Iris pigment epithelial cell (primary cell): ENCODE measurements at places on chromosomes 1 and 21.

GRCh38 chr1:29470788-29471119 lies 234.4 kb downstream of the PTPRU start:
- no peak for DNase-seq

- DNase-seq: no peak
Observed at GRCh38 chr1:50645139-50645538, 221.9 kb upstream of the DMRTA2 start.

GRCh38 chr1:185759061-185759460 lies 24.9 kb downstream of the HMCN1 start:
- DNase-seq: no peak

- DNase-seq: peak; percentile 81
Observed at GRCh38 chr1:94925561-94926125, 1.3 kb downstream of the CNN3 start.

GRCh38 chr21:38355992-38356781 lies 99.4 kb downstream of the KCNJ15 start:
- peak; percentile 56 for DNase-seq

DNA sequence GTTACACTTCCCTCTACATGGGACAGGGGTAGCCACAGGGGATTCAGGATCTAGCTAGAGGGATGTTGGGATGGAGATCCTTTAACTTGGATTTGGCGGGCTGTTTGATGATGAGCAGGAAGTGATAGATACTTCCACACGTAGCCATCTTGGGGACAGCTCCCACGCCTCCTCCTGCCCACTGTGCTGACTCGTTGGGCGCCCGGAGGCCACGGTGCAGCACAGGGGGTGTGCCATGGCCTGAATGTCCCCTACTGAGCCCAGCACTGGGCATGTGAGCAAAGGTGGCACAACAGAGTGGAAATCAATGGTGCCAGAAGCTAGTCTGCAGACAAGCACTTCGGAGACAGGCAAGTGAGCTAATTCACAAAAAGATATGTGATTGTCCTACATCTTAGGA lies 31.6 kb upstream of the CCSAP start:
- no peak for DNase-seq

GRCh38 chr1:151037032-151037431 lies 646 bp downstream of the BNIPL start:
- no peak for DNase-seq

GRCh38 chr1:99236756-99237155 lies 27.5 kb upstream of the PLPPR4 start:
- no peak for DNase-seq

DNA sequence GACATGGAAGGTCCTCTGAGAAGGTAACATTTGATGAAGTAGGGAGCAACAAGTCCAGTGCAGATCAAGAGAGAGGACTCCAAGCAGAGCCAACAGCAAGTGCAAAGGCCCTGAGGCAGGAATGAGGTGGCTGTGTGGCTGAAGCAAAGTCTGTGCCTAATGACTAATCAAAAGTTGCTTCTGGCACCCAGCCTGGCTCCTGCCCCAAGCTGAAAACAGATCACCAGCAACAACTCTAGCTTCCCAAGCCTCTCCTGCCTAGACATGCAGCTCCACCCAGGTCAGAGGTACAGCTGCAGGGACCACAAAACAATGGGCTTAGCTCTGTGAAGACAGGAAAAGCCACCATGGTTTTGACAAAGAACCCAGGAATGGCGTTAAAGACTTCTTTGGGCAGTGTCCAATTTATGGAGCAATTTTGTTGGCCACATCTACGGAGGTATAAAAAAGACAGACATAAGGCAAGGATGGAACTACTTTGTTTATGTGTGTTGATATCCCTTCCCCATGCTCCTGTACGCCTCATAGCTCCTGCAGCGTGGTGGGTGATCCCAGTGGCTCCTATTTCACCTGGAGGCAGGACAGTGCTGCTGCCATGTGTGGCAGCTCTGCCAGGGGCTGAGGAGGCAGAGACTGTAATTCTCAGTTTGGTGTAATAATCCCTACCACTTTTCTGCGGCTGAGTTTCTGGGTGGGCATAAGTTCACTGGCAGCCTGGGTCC lies 26.4 kb upstream of the IGSF3 start:
- peak; percentile 26 for DNase-seq

DNA sequence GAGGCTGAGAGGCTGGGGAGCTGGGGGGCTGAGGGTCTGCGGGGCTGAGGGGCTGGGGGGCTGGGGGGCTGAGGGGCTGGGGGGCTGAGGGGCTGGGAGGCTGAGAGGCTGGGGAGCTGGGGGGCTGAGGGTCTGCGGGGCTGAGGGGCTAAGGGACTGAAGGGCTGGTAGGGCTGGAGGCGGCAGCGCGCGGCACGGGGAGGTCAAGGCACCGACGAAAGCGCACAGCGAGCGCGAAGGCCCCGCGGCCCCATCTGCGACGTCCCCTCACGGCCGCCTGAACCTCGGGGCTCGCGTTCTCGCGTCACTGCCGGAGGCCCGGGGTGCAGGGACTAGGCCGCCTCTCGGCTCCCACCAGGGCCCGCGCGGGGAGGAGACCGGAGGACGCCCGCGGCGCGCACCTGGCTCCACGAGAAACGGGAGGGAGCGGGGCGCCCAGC lies 356 bp downstream of the INTS11 start:
- no peak for DNase-seq

DNA sequence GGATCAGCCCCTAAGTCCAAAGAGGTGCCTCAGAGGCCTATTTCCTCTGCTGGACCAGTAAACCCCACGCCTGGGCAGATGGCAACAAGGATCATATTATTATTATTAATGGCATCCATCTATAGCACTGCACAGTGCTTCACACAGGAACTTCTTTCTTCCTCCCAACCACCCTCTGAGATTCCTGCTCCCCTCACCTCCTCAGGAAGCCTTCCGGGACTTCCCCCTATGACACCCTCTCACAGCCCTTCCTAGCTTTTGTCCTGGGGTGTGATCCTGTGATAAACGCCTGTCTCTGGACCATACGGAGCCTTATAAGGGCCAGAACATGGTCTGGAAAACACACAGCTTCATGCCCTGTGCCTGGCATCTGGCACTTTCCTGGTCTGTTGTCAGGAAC lies 3.2 kb downstream of the FBXO2 start:
- DNase-seq: no peak

- DNase-seq: no peak
Observed at GRCh38 chr1:153538315-153538821, 2.4 kb downstream of the S100A5 start.

- DNase-seq: no peak
Observed at GRCh38 chr1:1928231-1929101, 9.4 kb upstream of the TMEM52 start.

DNA sequence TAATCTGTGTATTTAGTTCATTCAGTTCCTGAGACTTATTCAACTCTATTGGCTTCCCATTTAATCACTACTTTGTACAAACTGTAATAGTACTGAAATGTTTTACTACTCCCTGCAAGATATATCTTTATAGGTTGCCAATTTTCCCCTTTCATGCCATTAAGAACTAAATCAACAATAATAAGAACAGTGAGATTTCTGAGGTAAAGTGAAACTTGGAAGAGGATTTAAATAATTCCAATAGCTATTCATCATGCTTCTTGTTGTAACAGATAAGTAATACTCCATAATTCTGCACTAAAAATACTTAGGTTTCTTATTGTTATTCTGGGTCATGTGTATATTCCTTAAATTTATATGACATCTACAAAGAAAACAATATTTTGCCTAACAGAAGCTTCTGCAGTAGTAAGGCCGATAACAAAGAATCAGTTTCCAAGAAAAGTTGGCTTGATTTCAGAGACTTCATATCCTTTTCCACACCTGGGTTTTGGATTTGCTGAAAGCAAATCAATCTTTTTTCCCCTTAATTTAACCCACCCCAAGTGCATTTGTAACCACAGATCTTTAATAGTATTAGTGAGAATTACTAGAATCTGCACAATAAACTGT lies 258.3 kb downstream of the FAF1 start:
- DNase-seq: no peak

- DNase-seq: no peak
Observed at GRCh38 chr1:50852889-50853288, 107.2 kb downstream of the FAF1 start.

GRCh38 chr21:42047821-42048613 lies 23.1 kb upstream of the UMODL1 start:
- peak; percentile 96 for DNase-seq

DNA sequence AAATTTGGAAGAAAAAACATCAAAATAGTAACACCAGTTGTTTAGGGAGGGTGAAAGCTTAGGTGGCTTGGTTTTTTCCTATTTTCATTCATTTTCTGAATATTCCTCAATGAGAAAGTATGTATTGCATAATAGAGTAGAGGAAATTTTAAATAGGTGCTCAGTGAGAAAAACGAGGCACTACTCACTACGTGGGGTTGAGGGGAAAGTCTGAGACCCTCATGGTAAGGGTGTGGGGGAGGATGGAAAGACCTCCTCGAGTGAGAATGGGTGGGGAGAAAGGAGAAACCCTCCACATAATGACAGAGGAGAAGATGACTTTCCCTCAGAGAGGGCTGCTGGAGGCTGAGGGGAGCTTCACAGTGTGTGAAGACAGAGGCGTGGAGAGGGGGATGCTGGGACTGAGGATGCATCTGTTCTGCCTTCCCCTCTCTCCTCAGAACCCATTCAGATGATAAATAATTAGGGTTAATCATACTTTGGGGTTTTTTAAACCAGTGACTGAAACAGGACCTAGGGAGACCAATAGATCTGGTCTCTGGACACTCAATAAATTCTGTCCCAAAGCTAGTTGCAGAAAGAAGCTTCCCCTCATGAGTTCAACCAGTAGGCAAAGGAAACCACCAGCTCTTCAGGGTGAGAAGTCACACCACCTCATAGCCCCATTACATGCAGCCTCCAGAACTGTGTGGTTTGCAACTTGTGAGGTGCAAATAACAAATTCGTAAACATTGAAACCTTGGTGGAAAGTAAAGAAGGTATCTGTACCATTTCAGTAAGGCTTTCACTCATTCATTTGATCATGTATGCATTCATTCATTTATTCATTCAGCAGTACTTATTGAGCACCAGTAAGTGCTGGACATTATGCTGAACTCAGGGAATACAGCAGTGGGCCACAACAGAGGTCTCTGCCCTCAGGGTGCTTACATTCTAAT lies 17.1 kb downstream of the SLAMF7 start:
- no peak for DNase-seq

GRCh38 chr1:215005078-215005477 lies 77.5 kb upstream of the KCNK2 start:
- DNase-seq: peak; percentile 49

- DNase-seq: peak; percentile 48
Observed at GRCh38 chr1:53949023-53949990, 3.2 kb downstream of the LRRC42 start.

GRCh38 chr1:165354739-165355138 lies 1.8 kb downstream of the LMX1A start:
- no peak for DNase-seq

GRCh38 chr1:89550995-89551394 lies 26.4 kb downstream of the LRRC8B start:
- no peak for DNase-seq

GRCh38 chr1:2598329-2598931 lies 11.9 kb downstream of the PRXL2B start:
- DNase-seq: no peak

DNA sequence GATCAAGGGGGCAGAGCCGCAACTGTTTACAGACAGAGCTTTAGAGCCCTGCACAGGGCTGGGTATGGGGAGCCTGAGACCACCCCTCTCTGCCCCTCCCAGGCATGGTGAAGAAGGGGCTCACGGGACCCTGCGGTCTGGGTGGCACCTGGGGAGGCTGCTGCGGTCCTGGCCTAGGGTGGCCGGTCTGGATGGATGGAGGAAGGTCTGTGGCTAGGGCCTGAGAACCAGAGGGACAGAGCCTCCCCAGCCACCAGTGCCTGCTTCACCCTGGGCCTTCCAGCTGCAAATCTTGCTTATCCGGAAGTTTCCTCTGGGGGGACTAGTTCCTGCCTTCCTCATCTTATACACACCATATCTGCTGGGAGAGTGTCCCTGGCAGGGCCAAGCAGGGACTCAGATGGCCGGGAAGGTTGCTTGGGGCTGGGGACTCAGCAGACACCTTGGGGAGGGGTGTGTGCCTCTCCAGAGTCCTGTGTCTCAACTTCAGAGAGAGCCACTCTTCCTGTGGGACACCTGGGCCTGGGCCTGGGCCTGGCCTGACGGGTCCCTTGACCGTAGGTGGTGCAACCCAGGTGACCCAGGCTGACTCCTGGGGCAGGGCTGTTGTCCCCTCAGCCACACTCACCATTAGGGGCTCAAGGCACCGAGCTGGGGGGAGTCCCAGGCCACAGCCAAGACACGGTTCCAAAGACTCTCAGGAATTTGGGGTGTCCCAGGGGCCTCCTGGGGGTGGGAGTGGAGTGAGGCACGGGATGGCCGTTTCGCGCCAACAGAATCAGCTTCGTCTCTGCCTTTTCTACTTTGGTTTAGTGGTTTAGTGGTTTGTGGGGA lies 52.0 kb upstream of the ACTRT2 start:
- DNase-seq: no peak

DNA sequence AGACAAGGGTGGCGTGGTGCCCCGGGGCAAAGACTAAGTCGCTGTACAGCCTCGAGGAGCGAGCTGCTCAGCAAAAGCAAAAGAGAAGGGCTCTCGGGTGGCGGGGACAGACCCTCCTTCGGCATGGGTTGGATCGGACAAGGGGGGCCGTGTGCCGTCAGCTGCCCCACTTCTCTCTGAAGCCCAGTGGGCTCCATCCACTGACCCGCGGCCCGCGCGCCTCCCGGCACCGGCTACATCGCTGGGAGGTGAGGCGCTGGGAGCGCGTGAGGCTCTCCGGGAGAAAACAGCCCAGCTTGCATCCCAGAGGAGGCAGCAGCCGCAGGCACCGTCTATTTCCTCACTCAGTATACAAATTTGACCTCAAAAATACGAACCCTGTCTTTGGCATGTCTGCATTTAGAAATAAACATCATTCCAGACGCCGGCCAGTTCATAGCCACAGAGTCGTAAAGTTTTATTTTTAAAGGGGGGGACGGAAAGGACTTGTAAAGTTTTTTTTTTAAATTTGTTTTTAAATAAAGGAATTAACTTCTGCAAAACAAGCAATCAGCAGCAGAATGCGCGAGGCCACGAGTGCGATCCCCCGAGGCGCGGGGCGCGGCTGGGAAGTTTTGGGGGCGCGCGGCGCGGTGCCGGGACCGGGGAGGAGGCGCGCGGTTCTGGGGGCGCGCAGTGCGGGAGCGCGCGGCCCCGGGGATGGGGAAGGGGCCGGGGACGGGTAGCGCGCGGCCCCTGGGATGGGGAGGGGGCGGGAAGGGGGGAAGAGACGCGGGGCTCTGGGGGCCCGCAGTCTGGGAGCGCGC lies 689 bp upstream of the GPR137B start:
- peak; percentile 65 for DNase-seq

DNA sequence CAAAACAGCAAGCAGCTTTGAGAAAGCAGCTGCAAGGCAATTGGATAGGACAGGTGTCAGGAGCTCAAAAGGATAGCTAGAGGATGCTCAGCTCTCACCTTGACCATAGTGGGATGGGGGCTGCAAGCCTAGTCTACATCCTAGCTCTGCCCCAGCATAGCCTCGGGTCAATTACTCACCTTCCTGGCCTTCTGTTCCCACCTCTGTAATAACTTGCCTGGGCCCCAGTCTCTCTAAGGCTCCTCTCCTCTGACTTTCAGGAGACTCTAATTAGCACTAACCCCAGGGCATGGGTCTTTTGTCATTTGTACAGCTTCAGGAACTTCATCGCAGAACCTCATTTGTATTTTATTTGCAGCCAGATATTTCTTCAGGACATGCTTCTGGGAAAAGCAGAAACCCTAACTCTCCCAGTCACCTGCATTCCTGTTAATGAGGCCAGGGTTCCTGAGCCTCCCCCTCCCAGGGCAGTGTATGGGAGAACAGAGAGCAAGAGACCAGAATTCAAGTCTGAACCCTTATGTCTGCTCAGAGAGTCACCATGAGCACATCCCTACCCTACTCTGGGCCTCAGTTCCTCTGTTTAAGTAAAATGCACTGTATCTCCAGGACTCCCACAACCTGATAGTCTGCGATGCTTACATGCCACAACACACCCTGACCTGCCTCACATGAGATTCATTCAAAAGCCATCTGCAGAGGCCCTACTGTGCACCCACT lies 108.1 kb downstream of the MATN1 start:
- no peak for DNase-seq
